ENCODE measurements at places on chromosomes 4 and X. TPM values are rescaled to one million over a fixed set of nuclear protein-coding genes. Genes with fewer than 3 reads are reported as not detected.

GRCh38 chrX:35016051-35016450 lies 73.5 kb downstream of the FAM47B start:
- H3K4me3 ChIP-seq = no peak overlapping the region
- no peaks in the 10 kb centered on the region for H3K36me3 ChIP-seq
- H3K27me3 ChIP-seq = no peaks in the 10 kb centered on the region
- H3K27ac ChIP-seq = no peak overlapping the region
- no peaks in the 10 kb centered on the region for H3K4me1 ChIP-seq

DNA sequence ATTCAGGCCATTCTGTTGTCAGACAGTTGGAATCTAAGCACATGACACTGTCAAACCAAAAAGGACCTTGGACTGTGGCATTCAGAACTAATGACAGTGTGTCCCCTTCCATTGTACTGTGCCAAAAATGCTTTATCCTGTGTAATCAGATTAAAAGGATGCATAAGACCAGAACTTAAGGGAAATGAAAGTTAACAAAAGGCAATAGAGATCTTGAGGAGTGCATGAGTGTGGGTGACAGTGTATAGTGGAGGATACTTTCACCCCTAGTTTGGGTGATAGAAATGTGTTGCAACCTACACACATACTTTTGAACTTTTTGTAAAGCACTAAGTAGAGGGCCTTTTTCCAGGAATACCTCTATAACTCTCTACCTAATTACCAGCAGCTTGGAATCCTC lies 4.5 kb downstream of the CYSLTR1 start:
- H3K4me1 ChIP-seq = no peaks in the 10 kb centered on the region
- no peak overlapping the region for H3K27ac ChIP-seq
- no peak for DNase-seq
- H3K4me3 ChIP-seq = no peak overlapping the region
- H3K27me3 ChIP-seq = no peaks in the 10 kb centered on the region

DNA sequence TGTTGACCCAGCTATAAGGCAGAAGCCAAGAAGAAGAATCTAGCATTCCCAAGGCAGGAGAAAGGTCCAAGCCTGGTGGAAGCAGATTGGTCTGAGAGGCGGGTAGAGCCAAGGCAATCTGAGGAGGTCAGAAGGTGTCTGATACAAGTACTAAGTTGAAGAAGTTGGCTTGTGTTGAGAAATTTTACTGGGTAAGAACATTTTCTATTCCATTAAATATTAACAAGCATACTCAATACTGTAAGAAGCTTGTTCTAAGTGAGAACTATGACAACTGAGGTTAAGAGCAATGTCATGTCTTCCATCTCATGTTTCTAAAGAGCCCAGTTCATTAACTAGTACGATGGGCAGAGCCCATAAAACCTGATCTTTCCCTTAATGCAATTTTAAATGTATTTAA lies 75.0 kb downstream of the FAM13A start:
- peaks cover 3% of the 10 kb centered on the region for H3K4me1 ChIP-seq
- DNase-seq = no peak
- H3K4me3 ChIP-seq = no peak overlapping the region
- H3K36me3 ChIP-seq = no peaks in the 10 kb centered on the region
- H3K27me3 ChIP-seq = no peaks in the 10 kb centered on the region
- no peak overlapping the region for H3K27ac ChIP-seq

DNA sequence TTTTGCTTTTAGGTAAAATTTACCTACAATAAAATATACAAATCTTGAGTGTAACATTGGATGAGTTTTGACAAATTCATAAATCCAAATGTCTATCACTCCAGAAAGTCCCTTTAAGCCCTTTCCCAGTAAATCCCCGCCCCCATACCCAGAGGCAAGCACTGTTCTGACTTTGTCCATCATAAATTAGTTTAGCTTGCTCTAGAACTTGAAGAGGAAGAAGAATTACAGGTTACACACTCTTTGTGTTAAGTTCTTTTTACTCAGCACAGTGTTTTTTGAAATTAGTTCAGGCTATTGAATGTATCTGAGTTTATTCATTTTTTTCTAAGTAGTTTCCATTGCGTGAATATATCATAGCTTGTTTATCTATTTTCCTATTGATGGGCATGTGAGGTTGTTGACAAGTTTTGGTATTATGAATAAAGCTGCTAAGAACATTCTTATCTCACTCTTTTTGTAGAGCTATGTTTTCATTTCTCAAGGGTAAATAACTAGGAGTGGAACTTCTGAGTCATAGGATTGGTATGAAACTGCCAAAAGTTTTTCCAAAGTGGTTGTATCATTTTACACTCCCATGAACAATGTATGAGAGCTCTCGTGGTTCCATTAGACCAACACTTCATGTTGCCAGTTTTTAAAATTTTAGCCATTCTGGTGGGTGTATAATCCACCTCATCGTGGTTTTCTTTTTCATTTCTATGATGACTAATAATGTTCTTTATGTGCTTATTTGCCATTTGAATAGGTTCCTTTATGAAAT lies 22.4 kb upstream of the HPSE start:
- H3K27me3 ChIP-seq = no peaks in the 10 kb centered on the region
- H3K4me3 ChIP-seq = no peak overlapping the region
- H3K27ac ChIP-seq = no peak overlapping the region

DNA sequence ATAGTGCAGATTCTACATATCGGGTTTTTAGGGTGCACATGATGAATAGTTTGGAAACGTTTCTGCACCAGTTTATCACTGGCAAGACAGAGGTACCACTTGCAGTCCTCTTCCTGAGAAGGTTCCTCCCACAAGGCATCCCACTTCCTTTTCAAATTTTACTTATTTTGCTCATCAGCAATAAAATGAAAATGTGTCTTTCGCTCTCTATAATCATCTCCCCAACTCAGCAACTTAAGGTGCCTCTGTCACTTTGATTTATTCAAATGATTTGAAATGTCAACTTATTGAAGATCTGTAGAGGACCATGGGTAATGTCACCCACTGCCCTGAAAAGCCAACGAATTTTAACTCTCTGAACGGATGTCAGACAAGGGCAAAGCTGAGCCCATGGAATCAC lies 53.2 kb downstream of the VGLL1 start:
- H3K36me3 ChIP-seq = no peaks in the 10 kb centered on the region
- no peak overlapping the region for H3K4me3 ChIP-seq
- H3K4me1 ChIP-seq = no peaks in the 10 kb centered on the region
- no peak for DNase-seq
- H3K27ac ChIP-seq = no peak overlapping the region

ENPEP gene
- total RNA-seq = 15.3 TPM

Measured in muscle of leg (tissue), 16 donors.